Cortex of kidney (tissue), 1 donor: ENCODE measurements at places on chromosomes 5 and 9.

DNA sequence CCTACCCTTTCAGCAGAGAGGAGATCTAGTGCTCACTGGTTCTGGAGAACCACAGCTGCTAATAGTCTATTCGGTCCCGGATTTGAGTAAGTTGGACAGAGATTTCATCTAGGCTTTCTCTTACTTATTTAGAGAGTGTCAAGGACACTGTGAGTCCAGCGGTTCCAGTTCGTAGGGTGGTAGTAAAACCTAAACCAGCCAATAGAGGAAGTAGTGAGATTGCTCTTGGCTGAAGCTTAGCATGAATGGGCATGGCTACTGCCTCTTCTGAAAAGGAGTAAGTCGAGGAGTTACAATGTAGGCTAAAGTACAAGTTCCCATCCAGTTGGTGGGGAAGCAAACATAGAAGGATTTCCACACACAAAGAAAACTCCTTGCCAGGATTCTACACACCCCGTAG, 109.6 kb upstream of the MOCS2 start:
- no peak for DNase-seq

DNA sequence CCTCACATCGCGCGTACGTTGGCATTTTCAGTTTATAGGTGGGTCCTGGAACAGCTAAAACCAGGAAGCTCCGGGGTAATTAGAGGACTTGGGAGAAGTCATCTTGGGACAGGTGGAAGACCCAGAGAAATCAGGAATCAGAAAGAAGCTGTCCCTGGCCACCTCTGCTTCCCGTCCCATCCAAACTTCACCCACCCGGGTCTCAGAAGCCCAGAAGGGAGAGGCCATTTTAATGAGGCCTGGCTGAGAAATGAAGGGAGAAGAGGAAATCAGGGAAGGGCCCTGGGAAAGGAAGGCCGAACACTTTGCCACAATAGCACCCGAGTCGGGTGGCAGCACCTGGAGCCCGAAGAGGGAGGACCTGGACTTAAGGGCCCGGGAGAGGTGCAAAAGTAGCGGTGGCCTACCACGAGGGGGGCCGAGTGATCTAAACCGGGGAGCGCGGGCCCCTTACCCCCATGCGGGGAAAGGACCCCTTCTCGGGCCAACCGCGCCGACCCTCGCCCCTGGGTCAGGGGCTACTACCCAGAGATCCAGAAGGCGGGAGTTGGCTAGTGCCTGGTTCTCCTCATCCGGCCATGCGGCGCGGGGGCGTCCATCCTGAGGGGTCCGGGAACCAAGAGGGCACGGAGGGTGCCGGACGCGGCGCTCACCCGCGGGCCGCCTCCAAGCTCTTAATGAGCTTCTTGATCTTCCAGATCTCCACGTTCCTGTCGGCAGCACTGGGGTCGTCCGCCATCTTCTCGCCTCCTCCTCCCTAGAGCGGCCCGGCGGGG, 668 bp downstream of the ETF1 start:
- no peak for DNase-seq

DNA sequence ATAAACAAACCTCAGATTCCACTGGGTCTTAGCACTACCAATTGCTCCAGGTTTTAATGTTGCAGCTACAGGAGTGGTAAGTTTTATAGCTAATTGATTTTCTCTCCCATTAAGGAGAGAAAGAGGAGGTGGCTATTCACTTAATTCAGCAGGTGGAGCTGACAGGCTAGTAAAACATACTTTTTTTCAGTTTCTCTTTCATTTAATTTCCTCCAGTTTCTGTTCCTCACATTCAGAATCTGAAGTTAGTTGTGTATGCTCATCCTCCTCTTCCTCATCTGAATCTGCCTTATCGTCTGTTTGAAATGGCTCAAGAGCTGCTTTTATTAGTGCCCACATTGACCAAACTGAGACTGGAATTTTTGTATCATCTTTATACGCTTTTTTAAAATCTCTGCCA, 98.0 kb downstream of the PLPPR1 start:
- DNase-seq, result no peak

DNA sequence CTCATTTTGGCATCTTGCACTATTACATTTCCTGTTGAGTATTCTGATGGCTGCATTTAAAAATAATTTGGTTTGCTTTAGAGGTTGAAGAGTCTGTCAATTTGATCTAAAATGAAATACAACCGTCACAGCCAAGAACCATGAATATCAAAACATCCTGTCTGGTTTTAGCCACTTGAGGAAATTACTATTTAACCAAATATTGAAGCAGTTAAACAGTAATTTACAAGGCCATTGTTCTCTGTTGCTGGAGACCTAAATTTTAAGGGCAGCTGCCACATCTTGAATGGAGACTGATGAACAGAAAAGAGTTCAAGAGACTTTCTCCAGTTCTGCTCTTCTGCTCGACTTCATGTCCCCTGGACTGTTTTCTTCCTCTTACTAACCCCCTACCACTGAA, 549.4 kb downstream of the LRRC70 start:
- DNase-seq, result no peak

- DNase-seq, result no peak
Measured at GRCh38 chr9:133709015-133709611, 29.0 kb downstream of the SARDH start.

GRCh38 chr5:128637031-128637430, 99.0 kb upstream of the FBN2 start:
- no peak for DNase-seq

DNA sequence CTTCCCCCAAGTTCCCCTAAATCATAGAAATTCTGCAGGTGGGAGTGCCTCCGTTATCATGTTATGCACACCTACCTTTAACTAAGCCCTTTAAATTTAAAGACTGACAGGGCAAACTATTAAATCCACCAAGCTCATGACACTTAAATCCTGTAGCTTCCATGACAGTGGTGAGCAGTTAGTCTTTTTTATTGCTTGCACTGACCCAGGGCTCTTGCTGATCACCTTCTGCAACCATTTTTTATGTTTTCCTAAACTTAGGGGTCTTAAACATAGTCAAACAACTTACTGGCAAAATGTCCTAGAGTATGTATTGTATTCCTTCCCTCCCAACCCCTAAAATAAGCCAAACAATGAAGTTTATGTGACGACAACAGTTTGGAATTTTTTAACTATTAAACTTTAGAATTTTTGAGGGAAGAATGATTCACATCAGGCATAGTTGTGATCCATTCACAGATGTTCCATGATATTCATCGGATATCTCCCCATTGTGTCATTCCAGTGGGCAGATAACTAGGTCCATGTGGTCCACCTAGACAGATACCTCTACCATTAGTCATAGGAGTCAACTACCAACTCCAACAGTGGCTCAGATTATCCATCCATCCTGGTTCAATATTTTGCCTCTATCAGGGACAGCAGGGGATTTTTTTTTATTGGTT, 283.1 kb downstream of the ADAMTS6 start:
- no peak for DNase-seq

- DNase-seq, result no peak
Measured at GRCh38 chr9:97284798-97285197, 22.7 kb upstream of the CCDC180 start.

DNA sequence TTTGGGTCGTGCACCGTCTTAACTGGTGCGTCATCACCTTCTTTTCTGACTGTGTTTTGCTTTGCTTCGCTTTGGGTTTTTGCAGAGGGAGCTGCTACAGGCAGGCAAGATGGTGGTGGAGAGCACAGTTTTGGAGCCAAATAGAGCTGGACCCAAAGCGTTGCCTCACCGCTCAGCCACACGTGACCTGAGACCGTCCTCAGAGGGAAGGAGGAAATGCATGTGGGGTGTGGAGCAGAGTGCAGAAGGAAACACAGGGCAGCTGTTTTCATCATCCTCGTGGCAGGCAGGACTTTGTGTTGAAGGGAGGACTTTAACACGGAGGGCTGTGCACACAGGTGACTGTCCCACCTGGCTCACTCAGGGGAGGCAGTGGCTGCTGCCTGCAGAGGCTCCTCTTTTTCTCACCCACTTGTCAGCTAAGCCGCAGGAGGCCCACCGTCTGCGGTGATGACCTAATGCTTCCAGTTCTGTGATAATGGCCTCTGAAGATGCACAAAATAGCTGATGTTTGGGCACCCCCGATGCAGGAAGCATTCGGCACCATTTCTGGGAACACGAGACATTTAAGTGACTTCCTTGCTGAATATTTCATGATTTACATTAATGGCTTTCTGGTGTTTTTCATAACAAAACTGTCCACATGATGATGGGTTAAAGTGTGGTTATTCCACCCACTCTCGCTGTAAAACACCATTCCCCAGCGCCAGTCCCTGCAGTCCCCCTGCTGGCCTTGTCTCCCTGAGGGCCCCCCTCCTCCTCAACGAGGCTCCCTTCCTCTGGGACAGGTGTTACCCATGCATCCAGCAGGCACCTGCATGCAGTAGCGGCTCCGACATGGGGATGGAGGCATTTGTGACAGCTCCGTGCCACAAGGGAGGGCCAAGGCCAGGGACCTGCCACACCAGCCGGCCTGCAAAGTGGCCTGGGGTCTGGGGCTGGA, 12.4 kb upstream of the UBAC1 start:
- no peak for DNase-seq

DNA sequence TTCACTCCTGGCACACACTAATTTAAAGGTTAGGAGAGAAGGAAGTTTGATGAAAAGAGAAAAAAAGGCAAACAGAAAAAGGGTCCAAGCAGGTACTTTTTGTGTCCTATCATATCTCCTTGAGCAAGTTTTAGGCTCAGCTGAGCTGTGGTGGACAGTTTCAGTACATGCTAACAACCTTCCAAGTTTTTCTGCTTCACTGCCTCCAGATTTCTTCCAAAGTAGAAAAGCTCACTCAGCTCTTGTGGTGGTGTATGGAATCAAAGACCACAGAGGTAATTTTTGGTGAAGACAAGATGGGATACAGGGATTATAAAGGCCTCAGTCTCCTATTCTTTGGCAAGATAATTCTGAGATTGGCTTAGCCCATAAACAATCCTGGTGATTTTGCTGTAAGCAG, 921.8 kb downstream of the NR2F1-AS1 start:
- DNase-seq, result no peak

DNA sequence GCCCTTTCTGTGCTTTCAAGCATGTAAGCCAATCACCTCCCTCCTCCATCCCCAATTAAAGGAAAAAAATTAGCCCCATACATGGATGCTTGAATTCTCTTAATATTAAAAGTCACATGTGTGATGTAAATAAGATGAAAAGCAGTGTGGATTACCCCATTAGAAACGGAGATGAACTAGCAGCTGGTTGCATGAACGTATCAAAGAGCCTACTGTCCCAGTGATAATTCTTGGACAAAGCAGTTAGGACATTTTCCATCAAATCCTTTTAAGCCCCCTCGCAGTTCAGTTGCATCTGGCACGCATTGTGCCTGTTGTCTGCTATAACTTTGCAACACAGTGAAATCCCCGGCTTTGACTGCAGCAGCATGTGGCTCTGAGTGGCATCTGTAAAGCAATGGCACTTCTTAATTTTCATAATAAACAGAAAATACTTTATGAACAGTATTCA, 285.6 kb downstream of the FBXL7 start:
- DNase-seq, result no peak

DNA sequence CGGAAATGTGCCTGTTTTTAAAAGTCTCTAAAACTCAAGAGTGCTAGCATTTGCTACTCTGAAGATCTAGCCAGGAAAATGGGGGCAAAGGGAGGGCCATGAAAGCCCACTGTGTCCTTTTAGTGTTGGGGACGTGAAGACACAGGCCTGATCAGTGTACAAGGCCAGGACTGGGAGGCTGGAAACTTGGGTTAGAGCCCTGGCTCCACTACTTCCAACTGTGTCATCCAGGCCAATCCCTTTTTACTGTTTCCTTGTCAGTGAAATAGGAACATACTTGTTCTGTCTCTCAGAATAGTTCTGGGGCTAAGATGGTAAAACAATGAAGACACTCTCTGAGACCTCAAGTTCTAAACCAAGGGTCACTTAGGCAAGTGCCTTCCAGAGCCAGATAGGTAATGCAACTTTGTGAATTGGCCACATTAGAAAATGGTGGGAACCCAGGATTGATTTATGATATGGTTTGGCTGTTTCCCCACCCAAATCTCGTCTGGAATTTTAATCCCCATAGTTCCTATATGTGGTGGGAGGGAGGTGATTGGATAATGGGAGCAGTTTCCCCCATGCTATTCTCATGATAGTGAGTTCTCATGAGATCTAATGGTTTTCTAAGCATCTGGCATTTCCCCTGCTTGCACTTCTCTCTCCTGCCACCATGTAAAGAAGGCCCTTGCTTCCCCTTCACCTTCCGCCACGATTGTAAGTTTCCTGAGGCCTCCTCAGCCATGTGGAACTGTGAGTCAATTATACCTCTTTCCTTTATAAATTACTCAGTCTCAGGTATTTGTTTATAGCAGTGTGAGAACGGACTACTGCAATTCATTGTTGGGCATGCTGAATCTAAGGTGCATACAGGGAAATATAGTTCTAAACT, 30.4 kb upstream of the B4GALT1 start:
- DNase-seq, result no peak

GRCh38 chr5:34486160-34486848, 169.8 kb upstream of the RAI14 start:
- DNase-seq, result no peak

DNA sequence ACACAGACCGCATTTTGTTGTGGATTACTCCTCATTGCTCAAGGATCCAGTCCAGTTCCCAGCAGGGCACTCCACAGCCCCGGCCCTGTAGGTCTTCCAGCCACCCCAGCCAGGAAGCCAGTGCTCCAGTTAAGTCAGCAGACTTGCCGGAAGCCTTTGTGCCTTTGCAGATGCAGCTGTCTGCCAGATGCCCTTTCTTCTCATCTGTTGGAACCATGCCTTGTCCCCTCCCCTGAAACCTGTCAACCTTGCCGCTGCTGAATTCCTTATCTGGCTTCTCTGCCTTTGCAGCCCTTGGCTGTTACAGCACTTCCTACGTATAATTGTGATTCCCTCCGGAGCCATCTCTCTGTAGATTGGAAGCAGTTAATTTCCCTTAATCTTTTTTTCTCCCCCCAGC, 28.4 kb downstream of the PSAT1 start:
- DNase-seq, result no peak

DNA sequence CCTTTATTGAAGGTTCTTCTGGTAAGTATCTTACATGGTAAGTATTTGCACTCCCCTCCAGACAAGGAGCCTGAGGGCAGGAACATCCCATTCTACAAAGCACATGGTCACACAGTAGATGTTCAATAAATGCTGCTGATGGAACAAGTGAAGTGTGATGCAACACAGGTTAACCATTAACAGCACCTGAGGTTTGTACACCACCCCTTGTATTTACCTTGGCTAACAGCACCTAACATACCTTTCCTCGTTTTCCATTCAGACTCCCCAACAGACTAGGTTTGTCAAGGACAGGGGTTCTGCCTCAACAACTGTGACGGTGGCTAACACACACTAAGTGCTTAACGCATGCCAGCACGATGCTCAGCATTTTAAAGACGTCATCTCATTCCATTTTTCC, 213.6 kb downstream of the MAPKAP1 start:
- no peak for DNase-seq

DNA sequence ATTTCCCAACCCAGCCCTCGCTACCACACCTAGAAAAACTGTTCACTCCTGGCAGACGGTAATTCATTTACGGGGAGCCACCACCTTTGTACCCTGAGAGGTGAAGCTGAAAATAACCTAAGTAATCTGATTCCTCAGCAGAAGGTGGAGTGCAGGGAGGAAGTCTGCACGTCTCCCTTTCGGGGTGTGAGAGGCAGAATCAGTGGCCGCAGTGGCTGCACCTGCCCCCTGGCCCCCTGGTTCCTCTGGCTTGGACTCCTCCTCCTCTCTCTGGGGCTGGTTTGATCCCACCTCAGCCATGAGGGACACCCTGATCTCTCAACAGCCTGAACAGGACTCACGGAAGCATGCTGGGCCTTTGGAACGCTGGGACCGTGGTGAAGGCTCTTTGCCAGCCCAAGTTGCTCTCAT, 10.5 kb downstream of the TMEM174 start:
- no peak for DNase-seq

GRCh38 chr9:26748449-26749058, 144.0 kb downstream of the CAAP1 start:
- no peak for DNase-seq

GRCh38 chr5:15794052-15794985, 294.3 kb downstream of the FBXL7 start:
- no peak for DNase-seq
